ENCODE measurements at places on chromosomes 3 and 15.

DNA sequence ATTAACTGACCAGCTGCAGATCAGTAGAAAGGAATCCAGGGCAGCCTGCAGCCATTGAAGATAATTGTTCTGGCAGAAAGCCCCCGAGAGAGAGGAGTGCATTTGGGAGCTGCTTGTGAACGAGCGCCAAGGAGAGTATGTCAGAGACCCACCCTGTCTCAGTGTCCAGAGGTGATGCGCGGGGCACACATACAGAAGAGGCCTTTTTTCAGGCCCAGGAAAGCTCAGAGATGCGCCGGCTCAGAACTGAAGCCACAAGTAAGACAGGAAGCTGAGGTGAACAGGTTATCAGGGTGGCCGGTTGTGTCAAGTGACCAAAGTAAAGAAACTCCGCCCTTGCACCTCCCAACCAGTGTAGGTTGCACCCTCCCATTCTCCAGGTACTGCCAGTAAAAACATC, 59.8 kb upstream of the HEG1 start:
- peak; percentile 87 for DNase-seq

- DNase-seq: no peak
Measured at GRCh38 chr3:31836131-31837075, 144.7 kb downstream of the OSBPL10 start.

GRCh38 chr15:85757073-85757938, 37.4 kb downstream of the KLHL25 start:
- no peak for DNase-seq

DNA sequence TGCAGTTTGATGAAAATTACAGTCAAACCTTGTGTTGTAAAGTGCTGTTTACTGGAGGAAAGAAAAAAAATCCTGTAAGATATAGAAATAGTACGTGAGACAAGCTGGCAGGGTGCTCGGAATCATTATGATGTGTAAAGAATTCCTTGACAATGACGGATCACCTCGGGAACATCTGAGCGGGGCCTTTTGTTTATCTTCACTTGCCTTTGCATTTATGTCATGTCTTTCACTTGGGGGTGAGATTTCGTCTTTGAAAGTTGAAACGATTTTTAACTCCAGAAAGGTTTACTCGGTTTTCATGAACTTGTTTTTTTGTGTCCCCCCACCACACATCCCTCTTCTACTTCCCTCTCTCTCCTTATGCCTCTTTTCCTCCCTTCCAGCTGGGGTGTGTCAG, 128.3 kb upstream of the VEPH1 start:
- no peak for DNase-seq

DNA sequence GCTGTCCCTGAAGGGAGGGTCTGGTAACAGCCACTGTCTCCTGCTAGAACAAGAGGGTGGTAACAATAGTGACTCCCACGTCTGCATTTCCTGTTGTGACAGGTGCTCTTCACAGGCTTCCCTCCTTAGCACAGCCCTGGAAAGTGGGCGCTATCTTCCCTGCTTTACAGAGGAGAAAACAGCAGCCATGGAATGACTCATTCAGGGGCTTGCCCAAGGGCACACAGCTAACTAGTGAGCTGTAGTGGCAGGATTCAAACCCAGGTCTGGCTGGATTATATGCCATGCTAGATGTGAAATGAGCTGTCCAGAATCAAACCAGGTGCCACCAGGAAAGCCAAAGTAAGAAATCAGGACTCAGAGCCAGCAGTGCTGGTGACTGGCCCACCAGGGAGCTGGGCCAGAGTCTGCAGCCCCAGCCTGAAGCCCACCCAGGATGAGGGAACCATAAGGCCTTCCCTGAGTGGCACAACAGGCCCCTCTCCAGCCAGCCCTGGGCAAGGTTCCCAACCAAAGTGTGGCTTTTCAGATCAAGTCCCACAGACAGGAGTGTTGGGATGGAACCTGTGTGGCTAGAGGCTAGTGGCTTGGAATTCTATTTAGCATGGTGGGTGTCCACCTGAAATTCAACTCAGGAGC, 102.4 kb downstream of the ETFA start:
- no peak for DNase-seq

- no peak for DNase-seq
Measured at GRCh38 chr3:49831341-49831740, 17.6 kb upstream of the UBA7 start.

DNA sequence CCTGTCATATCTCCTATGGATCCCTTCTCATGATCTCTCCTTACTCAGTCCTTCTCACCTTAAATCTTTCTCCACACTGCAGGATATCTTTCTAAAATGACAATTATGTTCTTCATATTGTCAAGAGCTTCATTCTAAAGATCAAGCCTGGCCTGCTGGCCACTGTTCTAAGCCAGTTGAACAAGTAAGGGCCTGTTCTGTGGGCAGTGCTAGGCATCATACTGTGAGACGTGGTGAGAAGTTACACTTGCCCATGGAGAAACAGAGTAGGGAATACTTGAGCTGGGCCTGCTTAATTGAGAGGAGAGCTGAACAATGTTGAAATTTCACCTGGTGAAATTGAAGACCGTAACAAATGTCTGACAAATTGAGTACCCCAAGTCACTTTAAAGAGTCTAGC, 184.1 kb upstream of the RASGRP1 start:
- DNase-seq: no peak

GRCh38 chr3:169477790-169478189, 185.7 kb downstream of the MECOM start:
- no peak for DNase-seq

DNA sequence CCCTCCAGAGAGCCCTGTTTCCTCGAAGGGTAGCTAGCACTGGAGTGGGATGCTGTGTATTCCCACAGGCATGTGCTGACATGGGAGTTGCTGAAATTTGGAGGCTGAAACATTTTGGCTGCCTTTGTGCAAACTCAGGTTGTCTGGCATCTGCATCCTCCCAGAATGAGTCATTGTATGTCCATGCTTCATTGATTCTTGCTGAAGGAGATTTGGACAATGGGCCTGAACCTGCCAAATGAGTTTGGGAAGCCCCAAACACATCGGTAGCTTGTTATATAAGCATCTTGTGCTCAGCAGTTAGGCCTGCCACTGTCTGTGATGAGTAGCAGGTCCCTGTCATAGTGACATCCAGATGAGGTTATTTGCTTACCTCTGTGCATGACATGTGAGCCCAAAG, 160.0 kb downstream of the IL5RA start:
- DNase-seq: no peak

- no peak for DNase-seq
Measured at GRCh38 chr3:71784914-71785531, at the start of gene PROK2. PROK2 (minus strand) TSS chr3:71785148; CDS start chr3:71785052, 96 bp downstream.

DNA sequence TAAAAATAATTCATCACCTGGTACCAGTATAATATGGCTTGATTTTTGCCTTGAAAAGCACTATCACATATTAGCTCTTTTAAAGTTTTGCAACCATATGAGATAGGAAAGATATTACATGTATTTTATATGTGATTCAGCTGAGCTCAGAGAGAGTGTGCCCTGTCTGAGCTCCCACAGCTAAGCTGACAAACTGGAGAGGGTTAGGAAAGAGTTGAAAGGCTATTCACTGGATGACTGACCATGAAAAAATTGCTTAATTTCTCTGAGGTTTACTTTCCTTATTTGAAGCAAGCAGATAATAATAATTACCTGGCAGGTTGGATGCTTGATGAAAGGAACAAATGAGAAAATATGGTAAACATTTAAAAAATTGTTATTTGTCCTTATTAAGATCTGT, 97.4 kb upstream of the CCDC80 start:
- no peak for DNase-seq

- no peak for DNase-seq
Measured at GRCh38 chr3:116285781-116286421, 159.4 kb downstream of the LSAMP start.

- DNase-seq: no peak
Measured at GRCh38 chr3:59605318-59605717, 555.5 kb upstream of the CFAP20DC start.

- DNase-seq: peak; percentile 65
Measured at GRCh38 chr3:53114011-53114400, 16.2 kb downstream of the RFT1 start.

- no peak for DNase-seq
Measured at GRCh38 chr15:43518197-43518761, 871 bp downstream of the MAP1A start.

DNA sequence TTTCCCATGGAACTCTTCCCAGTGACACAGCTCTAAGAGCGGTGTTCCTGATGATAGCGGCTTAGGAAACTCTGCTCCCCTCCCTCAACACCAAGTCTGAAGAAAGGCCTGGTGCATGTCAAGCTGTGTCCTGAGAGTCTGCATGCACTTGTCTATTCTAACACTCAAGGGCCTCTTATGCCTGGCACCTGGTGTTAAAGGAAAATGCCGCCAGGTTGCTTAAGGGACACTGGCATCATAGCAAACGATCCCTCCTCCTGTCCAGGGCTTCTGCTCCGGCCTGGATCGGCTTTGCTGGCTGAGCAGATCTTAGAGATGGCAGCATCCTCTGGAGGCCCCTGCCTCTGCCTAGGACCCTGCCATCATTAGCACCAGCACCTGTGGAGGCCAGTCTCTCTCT, 121.7 kb downstream of the MEGF11 start:
- no peak for DNase-seq

GRCh38 chr3:124878561-124879336, 8.4 kb downstream of the ITGB5 start:
- peak; percentile 92 for DNase-seq

DNA sequence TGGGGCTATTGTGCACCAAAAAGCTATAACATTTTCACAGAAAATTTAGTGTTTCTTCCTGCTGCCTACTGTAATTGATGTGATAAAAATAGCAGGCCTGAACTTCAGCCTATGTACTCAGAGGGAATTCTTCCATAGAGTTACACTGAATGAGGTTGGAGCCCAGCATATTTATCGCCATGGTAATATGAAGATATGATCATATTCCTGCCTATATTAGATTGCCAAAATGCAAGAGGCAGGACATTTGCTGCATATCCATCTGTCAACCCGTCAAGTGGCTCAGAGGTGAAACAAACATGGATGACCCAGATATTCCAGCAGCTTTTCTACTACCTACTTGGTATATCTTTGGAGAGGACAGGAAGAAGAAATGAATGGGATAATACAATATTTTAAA, 1150.6 kb downstream of the TBL1XR1 start:
- no peak for DNase-seq

GRCh38 chr15:41866263-41866703, 27.6 kb downstream of the SPTBN5 start:
- DNase-seq: no peak

GRCh38 chr3:54433846-54434245, 311.5 kb downstream of the CACNA2D3 start:
- DNase-seq: no peak

- no peak for DNase-seq
Measured at GRCh38 chr15:71333839-71334238, 218.6 kb downstream of the THSD4 start.

GRCh38 chr3:125050488-125051090, 5.2 kb downstream of the HEG1 start:
- no peak for DNase-seq

GRCh38 chr15:28967066-28967465, 81.3 kb downstream of the APBA2 start:
- DNase-seq: no peak

DNA sequence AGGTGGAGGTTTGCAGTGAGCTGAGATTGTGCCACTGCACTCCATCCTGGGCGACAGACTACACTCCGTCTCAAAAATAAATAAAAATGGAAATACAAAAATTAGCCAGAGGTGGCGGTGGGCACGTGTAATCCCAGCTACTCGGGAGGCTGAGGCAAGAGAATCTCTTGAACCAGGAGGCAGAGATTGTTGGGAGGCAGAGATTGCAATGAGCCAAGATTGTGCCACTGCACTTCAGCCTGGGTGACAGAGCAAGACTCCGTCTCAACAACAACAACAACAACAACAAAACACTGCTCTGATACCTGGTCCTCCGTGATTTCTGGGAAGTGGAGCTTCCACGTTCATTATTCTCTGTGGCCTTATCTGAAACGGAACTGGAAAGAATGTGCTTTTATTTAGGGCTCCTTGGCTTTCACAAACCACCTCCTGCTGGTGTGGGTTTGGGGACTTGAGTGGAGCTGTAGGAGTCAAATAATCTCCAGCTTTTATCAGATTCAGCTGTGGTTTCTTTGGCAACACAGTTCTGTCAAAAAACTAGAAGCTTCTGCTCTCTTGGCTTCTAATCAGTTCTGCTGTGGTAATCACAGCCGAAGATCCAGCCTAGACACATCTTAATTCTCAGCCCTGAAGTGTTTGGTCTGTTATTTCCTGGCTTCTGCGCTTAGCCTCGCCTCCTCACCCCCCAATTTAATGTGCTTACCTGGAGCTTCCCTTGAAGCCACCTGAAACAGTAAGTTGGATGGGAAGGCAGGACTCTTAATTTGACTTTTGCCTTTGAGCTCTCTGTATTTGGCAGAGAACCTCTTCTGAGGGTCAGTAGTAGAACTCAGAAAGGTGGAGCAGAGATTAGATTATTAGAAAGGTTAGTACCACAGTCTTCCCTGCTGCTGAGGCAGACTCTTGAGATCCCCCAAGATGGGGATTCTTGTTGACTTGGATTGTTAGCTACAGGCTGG, 21.4 kb downstream of the IRAK2 start:
- DNase-seq: no peak

DNA sequence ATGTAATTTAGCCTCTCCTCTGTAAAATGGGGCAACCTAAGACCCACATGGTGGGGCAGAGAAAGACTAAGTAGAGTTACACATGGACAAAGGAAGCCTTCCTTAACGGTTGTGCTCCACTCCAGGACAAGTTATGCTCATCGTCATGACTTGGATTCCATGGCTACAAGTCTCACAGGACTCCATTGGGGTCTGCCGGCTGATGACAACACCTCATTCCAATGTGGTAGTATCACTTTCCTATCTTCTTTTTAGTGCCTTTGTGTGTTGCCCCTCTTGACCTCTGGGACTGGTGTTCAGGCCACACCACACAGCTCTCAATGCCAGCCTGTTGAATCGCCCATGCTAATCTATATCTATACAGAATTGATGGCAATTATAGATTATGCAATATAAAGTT, 181.3 kb upstream of the WNT5A start:
- no peak for DNase-seq

DNA sequence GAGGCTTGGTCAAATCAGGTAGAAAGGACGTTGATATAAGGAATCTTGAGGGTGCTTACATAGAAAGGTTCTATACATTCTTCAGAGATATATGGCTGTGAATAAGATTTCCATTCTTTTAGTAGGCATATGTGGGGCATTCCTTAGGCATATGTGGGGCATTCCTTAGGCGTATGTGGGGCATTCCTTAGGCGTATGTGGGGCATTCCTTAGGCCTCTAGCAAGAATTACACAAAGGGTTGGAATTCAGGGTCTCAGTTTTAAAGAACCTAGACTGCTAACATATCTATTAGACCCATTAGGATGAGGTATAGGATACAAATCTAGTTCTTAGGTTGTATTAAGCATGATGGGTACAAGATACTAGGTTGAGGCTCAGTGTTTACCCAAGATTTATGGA, 607.8 kb downstream of the SI start:
- no peak for DNase-seq

DNA sequence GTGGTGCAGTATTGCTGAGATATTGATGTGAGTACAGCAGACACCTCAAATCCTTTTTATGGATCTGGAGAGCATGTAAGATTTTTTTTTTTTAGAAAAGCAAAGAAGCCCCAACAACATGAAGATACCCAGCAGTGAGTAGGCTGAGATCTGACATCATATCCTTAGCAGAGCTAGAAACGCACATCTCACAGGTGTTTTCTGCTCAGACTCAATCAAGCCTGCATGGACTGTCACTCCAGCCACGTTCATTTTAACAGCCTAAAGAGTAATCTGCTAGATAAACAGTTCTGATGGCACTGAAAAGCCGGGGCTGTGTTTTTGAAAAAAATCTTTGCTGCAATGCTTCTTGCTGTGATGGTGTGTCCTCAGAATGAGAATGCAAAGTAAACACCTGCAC, 544.2 kb downstream of the FGF12 start:
- no peak for DNase-seq

Measured in GM04504 (cell line).